ENCODE measurements at places on chromosomes 2 and 18.

- DNase-seq, result no peak
These were observed 71.8 kb upstream of the NPAS2 start for GRCh38 chr2:100747996-100748615.

- no peak for DNase-seq
These were observed 101.9 kb downstream of the ACTR2 start for GRCh38 chr2:65329525-65329924.

DNA sequence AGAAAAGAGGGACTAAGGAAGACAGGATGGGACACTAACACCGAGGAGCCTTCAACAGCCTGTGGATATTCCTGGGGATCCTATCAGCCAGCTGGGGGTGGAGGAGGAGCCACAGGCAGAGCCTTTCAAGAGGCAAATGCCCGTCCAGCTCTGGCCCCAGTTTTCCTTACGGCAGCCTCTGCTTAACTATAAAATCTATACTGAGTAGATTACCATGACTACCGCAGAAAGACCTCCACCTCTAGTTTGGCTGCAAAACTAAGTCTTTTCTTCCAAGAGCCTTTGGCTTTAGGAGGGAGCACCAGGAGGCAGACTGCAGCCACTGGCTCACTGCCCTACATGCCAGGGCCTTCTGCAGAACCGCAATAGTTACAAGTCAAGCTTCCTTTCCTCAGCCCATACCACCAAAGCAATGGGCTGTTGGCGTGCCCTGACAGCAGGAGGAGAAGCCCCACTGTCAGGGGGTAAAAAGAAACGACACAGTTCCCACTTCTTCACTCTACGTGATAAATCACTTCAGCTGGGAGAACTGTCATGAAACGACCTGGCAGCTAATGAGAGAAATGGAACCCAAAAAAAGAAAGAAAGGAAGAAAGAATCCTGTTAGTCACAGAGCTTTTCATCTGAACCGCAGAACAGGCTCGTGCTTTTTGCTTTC, 25.1 kb upstream of the CREB1 start:
- DNase-seq, result no peak

- DNase-seq, result no peak
These were observed 236.5 kb downstream of the BCL2 start for GRCh38 chr18:63083020-63083531.

GRCh38 chr2:153394686-153395085, 83.9 kb downstream of the RPRM start:
- DNase-seq, result no peak

DNA sequence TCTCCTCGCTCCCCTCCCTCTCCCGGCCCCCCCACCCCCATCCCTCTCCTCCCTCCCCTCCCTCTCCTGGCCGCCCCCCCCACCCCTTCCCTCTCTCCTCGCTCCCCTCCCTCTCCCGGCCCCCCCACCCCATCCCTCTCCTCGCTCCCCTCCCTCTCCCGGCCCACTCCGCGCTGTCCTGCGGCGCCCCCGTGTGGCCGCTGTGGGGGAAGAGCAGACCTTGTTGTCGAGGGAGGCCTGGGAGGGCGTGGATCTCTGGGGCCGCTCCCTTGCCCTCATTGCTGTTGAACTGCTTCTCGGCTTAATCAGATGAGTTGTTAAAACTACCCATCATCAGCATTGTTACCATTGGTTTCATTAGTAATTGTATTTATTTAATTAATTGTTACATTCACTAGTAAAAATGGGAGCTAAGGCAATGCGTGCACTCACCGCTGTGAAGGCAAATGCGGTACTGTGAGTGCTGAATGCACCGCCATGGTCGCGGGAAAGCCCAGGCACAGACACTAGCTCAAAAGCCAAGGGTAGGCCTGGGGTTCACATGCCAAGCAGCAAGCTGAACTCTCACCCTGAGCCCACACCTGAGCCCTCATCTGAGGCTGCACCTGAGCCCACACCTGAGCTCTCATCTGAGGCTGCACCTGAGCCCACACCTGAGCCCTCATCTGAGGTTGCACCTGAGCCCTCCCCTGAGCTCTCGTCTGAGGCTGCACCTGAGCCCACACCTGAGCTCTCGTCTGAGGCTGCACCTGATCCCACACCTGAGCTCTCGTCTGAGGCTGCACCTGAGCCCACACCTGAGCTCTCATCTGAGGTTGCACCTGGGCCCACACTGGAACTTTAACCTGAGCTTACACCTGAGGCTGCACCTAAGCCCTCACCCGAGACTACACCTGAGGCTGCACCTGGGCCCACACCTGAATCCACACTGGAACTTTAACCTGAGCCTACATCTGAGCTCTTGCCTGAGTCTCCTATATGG, 8.8 kb downstream of the RTP5 start:
- peak; percentile 74 for DNase-seq

GRCh38 chr2:204529795-204530463, 15.3 kb upstream of the PARD3B start:
- no peak for DNase-seq

DNA sequence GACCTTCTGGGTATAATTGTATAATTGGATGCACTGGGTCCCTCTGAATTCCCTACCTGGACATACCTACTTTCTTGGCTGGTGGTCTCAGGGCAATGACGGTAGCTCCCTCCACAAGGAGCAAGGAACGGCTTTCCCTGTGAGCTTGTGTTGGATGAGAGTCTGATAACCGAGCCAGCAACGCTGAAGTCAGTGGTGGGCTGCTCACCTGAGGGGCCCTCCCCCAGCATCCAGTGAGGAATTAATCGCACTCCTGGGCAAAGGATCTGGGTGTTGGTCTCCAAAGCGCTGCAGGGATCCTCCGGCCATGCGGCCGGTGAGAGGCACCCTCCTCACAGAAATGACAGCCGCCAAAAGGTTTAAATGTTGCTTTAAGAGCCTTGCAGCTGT, 47.1 kb downstream of the LONRF2 start:
- no peak for DNase-seq

DNA sequence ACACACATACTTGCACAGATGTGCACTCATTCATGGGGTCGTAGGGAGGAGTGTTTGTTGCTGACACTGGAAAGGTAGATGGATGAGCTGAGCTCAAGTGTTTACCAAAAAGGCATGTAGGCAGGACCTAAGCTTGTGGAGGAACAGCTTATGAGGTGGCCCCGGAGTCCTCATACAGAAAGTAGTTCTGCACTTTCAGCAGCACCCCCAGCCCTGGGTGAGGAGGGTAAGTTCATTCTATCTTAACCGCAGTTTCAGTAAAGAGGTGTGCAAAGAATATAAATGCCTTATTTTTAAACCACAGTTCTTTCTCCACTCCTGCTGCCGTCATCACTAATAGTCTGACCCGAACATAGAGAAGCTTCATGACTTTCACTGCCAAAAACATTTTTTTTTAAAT, 31.7 kb upstream of the RNF152 start:
- no peak for DNase-seq

Data from T-helper 17 cell (primary cell).